ENCODE measurements at places on chromosomes 4 and X.
A peak's percentile ranks its signal among the peaks of the same experiment; 100 is the strongest.

DNA sequence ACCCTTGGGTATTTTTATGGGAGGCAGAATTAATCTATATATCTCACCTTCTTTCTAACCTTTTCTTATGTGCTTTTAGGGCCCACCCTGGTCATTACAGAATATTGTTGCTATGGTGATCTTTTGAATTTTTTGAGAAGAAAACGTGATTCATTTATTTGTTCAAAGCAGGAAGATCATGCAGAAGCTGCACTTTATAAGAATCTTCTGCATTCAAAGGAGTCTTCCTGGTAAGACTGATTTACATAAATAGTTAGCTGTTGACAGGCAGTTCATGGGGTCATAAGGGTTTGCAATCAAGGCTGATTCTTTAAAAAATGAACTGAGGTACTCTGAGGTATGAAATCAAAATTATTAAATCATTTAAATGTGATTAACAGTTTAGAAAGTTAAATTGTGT, 71.5 kb downstream of the KIT start:
- DNase-seq, result no peak

GRCh38 chr4:177427192-177427591, 15.0 kb downstream of the AGA start:
- no peak for DNase-seq

GRCh38 chrX:115356369-115356768, 66.9 kb downstream of the LUZP4 start:
- DNase-seq, result no peak

GRCh38 chrX:102126863-102127262, 1.4 kb downstream of the TCEAL2 start:
- DNase-seq, result no peak

DNA sequence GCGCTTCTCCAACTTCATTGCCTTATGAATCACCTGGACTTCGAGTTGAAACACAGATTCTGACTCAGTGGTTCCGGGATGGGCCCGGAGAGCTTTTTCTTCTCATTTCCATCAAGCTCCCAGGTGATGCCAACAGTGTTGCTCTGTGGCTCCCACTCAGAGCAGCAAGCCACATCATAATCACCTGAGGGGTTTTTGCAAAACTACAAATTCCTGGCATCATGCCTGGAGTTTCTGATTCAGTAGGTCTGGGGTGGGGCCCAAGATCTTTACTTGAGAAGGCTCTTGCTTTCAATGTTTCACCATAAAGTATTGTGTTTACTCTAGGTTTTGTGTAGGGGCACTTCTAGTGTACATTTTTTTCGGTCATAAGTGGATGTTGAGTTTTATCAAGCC, 7.0 kb downstream of the MTM1 start:
- DNase-seq, result no peak

DNA sequence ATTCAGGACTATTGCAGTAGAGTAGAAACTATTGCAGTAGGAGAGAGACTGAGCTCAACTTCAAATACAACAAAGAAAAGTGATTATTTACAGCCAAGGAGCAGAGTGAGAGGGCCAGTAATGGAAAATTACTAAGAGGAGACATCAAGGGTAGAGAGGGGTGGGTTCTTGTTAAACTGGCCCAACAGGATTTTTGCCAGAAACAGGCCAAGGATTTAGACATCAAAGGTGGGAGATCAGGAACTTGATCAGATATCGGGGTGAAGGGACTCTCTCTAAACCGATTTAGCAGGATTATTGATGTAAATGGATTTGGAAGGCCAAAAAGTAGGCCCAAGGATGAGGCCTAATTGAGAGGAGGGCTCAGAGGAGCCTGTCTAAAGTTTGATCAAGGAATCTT, 64.8 kb downstream of the IRS4 start:
- DNase-seq, result peak; percentile 26

DNA sequence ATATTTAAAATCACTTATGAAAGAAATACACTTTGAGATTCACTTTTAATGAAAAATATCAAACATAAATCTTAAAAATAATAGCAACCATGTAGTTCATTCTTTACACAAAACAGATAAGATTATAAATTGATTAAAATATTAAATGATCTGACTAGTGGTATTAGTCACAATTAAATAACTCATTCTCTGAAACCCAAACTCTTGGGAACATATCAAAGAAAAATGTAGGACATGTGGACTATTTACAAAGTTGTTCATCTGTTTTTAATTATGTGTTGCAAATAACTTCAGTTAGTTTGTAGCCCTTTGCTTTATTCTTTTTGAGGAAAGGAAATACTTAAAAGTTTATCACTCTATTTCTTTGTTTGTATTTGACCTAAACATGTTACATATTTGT, 9.5 kb upstream of the GUCY1A1 start:
- DNase-seq, result no peak

- DNase-seq, result no peak
Observed at GRCh38 chr4:84317513-84317912, 181.6 kb downstream of the NKX6-1 start.
